CD8-positive, alpha-beta T cell (primary cell): ENCODE measurements at places on chromosomes 7 and 10.

- DNase-seq = no peak
Measured at GRCh38 chr10:26938578-26938977, 77.8 kb upstream of the ABI1 start.

GRCh38 chr10:29598851-29599311 is 35.9 kb downstream of the SVIL start:
- no peak for DNase-seq

GRCh38 chr10:43077421-43078171 is 727 bp downstream of the RET start:
- DNase-seq = no peak

DNA sequence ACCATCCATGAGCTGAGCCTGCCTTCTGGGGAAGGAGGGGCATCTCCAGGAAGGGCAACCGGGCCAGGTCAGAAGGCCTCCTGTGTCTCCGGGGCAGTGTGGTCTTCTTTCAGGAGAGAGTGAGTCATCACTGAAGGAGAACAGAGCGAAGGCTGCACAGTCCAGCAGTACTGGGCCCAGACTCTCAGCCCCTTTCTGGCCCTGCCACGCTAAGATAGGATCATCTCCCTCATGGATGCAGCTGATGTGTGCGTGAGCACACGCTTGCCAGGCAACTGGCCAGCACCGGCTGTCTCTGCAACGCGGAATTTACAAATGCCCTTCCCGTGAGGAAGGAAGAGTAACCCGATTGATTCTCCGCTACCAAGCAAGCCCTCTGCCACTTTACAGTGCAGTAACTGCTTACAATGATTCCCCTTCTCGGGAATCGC is 328.2 kb downstream of the TNS3 start:
- no peak for DNase-seq

- DNase-seq = no peak
Measured at GRCh38 chr10:119521443-119522204, 20.9 kb downstream of the RGS10 start.

GRCh38 chr10:107492389-107492788 is 327.9 kb upstream of the SORCS1 start:
- no peak for DNase-seq

DNA sequence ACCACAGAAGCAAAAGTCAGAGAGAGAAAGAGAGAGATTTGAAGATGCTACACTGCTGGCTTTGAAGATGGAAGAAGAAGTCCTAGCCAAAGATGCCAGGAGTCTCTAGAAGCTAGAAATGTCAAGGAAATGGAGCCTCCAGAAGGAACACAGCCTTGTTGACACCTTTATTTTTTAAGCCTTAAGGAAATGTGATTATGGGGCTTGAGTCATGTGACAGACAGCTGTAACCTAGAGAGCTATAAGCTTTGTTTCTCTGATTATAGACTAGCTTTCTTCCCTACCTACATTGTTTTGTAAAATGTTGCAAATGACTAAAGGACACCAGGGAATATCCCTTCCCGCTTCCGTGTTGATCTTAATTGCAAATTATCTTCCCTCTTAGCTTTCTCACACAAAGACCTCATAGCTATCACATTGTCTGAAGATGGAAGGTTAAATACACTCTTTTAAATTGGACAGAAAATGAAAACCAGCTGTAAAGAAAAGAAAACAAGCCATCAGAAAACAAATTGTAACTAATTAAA is 199.9 kb downstream of the ARHGAP12 start:
- DNase-seq = no peak

DNA sequence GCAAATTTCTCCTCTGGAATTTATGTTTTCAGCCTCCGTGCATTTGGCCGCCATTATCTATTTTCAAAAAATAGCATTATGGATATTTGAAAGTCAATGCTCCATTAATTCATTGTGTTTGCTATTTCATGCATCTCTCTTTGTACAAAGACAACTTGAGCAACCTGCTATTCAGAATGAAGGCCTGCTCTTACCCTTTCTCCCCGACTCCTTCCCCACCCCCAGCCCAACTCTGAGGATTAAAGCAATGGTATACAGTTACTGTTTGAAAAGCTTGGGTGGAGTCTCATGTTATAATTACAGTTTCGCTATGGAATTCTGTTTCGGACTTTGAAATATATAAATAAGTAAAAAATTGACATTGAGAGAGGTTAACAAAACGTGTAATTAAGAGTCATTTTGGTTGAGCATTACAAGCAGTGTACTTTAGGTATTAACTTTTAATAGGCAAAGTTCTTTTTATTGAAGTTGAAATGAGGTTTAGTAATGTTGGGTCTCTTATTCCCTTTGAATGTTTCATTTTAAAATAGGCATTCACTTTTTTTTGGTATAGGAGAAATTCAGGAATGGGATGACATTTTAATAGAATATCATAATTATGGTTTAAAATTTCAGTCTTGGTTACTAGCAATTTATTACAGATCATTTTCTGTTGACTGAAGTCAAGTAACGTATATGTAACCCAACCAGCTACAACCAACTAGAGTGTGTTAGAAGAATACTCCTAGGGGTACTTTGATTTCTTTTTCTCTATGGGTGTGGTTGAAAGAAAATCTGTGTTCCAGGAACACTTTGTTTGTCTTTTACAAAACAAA is 93.1 kb downstream of the ARID5B start:
- DNase-seq = no peak

GRCh38 chr7:78472519-78472918 is 673.9 kb downstream of the PHTF2 start:
- no peak for DNase-seq
